ENCODE measurements at places on chromosomes 7 and 10.

- no peak for DNase-seq
These were observed 22.8 kb downstream of the PTTG1IP2 start for GRCh38 chr7:90492250-90492649.

GRCh38 chr7:113087071-113087998 is 708 bp upstream of the GPR85 start:
- DNase-seq, result no peak

DNA sequence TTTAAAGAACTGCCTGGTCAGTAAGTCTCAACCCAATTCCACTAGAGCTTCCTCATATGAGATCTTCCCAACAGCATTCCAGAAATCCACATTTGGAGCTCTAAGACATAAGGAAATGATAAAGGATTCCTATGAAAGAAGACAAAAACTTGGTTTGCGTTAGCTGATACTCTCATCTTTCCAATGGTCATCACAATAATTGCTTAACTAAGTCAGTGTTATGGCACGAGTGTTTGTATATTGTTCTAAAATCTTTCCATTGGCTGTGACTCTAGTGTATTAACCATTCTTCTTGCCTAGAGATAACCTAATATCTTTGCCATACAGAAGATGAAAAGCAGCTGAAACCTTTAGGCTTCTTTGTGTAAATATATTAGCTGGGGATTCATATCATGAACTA is 289.0 kb downstream of the SNX13 start:
- no peak for DNase-seq

DNA sequence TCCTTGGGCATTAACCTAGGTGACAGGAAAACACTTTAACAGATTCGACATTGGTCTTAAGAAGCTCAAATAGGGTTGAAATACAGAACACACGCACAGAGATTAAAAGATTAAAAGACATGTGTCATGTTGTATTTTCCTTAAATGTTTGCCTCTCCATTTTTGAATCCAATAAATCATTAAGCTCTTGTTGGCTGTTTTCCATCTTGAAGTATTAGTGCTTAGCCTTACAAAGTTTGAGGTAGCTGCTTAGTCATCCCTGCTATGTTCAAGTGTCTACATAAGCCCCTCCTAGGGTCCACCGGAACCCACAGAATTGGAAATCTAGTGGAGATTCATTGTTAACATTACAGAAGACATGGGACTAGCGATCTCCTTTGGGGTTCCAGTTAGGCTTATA is 12.7 kb upstream of the GJD4 start:
- no peak for DNase-seq

- no peak for DNase-seq
These were observed 34.6 kb downstream of the TRIM8 start for GRCh38 chr10:102678842-102679289.

DNA sequence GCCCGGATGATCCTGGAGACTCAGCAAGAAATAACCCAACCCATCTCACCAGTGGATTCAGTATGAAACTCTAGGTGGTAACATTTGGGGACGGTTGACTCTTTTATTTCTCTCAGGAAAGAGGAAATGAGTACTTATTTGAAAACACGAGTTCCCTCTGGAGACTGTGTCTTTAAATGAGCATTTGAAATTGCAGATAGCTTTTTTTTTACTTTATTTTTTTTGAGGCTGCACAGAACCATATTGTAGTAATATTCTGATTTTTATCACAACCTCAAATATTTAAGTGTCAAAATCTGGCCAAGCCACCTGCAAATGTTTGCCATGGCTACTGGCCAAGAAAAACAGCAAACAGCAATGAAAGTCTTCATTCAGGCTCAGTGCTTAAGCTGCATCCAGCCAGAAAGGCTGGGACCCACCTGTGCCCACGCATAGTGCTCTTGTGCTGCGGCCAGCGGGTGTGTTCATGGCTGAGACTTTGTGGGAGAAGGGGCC is 160.8 kb downstream of the CREB5 start:
- DNase-seq, result no peak

DNA sequence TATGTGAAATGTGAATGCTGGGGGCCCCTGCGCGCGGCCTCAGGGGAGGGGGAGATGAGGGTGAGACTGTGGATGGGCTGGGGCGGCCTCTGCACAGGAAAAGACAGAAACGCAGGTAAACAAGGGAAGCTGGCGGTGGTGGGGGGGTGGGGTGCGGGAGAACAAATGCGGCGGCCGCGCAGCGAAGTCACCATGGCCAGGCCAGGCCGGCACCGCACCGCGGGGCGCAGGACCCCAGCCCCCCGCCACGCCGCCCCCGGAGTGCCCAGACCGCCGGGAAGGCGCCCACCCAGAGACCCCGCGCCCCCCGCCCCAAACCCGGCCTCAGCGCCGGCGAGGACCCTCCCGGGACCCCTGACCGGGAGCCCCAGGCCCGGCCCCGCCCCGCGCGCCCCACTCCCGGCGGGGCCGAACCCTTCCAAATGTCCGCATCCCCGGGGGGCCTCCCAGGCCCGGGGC is 14.5 kb upstream of the DNAAF5 start:
- DNase-seq, result no peak

DNA sequence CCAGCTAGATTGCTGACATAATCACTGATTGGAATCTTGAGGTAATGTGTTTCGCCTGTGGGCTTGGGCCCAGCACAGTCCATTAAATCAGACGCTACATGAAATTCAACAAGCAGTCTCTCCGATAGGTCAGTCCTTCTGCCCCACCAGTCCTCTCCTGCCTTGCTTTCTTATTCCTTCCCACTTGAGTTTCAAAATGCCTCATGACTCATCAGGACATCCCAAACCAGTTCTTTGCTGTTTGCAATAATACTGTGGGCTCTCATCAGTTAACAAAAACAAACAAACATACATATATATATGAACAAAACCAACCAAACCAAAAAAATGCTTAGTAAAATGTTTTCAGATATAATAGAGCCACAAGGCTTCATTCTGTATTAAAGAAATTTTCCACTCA is 599.0 kb downstream of the SORCS1 start:
- DNase-seq, result no peak

GRCh38 chr7:132866144-132866531 is 215.8 kb downstream of the CHCHD3 start:
- no peak for DNase-seq

GRCh38 chr7:26443006-26443405 is 151.3 kb downstream of the SNX10 start:
- DNase-seq, result no peak

- DNase-seq, result no peak
These were observed 106.4 kb upstream of the GPR26 start for GRCh38 chr10:123559823-123560092.

DNA sequence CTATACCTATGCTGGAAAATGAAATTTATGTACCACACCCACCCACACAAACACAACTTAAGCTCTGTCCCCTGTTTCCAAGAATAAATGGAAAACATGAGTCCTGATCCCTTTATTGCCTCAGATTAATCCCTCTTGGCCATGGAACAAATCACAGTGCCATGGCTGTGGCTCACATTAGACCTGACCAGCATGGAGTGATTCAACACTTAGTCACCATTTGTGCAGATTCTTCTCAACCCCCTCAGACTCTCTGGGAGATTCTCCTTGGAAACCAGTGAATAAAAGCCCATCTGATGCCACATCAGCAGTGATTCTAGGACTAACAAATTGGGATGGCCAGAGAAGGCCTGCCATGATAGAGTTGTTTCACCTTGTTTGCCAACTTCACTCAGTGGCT is 204.4 kb upstream of the TMEM72 start:
- no peak for DNase-seq

DNA sequence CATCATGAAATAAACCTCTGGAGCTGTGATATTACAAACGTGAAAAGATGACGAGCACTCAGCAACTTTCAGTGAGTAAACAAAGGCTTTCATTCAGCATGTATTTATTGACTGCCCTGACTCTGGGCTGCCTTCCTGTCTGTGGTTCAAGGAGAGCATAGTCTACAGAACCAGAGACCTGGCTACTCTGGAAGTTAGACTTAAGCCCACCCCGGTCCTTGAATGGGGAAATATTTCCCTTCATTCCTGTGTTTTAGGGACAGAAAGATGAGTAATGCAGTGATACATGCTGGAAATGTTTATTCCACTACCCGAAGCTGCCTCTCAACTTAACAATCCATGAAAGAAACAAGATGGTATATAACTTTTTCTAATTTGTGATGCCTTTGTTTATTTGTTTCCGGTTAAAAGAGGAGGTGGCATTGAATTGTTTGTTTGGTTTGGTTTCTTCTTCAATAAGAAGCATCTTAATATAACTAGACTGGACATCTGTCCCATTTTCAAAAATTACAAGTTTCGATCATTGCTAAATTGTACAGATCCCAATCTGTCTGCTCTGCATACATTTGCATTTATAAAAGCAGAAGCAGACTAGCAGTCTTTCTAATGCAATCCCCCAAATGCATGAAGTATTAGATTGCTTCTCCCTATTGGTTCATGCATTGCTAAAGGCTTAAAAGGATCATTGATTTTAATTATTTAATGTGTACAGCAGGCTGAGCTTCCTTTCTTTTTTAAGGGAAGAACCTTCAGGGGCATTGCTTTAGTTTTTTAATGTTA is 57.7 kb downstream of the TRUB1 start:
- DNase-seq, result no peak

DNA sequence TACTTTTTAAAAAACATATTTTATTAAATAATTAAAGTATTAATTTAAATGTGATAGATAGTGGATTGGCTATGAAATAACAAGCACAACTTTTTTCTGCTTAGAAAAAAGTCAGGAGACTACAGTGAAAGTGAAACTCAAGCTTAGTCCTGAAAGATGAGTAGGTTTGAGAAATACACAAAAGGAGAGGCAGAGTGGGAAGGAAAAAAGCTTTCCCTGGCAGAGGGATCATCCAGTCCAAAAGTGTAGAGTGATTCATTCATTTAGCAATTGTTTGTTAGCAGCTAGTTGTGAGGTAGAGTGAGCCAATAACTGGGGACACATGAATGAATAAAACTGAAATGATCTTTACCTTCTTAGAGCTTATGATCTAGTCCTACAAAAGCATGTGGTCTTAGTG is 93.5 kb downstream of the FOXP2 start:
- DNase-seq, result no peak

GRCh38 chr10:2825841-2826240 is 241.5 kb upstream of the PFKP start:
- no peak for DNase-seq

DNA sequence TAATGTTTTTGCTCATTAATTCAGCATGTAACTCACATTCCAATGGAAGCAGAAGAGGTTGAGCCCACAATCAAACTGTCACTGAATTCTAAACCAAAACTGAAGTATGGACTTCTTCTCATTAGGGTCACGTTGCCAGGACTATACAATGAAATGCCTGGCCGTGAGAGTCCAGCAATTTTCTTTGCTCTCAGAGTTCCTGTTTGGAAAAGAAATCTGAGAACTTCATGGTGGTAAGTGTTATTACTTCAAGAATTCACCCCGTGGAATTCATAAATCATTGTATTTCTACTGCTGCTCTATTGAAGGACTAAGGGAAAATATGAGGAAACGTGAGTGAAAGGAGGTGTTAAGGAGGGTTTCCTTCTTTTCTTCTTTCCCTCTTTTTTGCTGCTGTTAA is 441.8 kb upstream of the AKR1E2 start:
- DNase-seq, result no peak

GRCh38 chr7:142440906-142441411 is 183.1 kb upstream of the PRSS58 start:
- no peak for DNase-seq

GRCh38 chr7:106499897-106500296 is 161.1 kb downstream of the CCDC71L start:
- no peak for DNase-seq

DNA sequence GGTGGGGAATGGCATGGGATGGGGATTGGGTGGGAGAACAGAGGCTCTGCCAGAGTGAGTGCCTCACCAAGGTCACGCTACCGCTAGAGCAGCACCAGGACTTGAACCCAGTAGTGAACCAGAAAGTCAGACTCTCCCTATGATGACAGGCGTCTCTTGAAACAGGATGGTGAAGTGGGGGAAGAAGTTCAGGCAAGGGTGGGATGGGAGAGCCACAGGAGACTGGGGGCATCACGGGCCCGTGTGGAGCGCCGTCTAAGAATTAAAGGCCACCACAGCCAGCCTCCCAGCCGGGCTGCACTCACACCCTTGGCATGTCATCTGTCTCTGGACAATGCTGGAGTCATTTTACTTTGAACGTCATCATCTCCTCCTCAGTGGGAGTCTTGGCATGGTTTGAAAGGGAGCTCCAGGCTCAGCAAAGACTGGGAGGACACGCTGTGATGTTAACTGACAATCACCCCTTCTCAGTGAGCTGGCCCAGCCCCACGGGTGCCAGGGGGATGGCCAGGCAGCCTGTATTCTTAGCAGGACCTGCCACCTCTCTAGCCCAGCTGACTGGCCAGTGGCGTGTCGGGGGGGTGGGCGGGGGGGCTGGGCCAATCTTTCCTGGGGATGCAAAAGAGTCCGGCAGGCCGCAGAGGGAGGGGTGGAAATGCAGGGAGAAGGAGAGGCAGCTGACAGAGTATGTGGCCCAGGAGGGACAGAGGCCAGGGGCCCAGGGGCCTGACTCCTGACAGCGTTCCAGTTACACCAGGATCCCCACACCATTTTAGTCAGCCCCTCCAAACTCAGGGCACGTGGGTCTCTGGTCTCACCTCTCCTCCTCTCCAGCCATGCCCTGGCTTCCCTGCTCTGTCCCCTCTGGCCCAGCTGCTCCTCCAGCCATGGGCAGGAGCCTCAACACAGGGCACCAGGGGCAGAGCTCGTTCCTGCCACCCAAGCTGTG is 96.2 kb downstream of the VOPP1 start:
- no peak for DNase-seq

- DNase-seq, result no peak
These were observed 34.1 kb downstream of the DNAJB9 start for GRCh38 chr7:108603656-108604306.

DNA sequence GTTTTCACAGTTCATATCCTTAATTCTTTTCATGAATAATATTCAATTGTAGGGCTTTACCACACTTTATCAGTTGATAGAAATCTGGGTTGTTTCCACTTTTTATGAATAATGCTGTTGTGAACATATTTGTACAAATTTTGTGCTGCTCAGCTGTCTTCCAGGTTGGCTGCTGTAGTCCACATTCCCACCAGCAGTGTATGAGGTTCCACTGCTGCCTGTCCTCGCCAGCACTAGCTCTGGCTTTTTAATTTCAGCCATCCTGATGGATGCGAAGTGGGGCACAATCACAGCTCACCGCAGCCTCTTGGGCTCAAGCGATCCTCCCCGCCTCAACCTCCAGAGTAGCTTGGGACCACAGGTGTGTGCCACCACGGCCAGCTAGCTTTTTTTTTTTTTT is 32.8 kb downstream of the NUDT5 start:
- no peak for DNase-seq

GRCh38 chr10:16799621-16800020 is 17.6 kb downstream of the RSU1 start:
- no peak for DNase-seq

- DNase-seq, result no peak
These were observed 233.4 kb downstream of the ARHGAP12 start for GRCh38 chr10:31694929-31695837.

DNA sequence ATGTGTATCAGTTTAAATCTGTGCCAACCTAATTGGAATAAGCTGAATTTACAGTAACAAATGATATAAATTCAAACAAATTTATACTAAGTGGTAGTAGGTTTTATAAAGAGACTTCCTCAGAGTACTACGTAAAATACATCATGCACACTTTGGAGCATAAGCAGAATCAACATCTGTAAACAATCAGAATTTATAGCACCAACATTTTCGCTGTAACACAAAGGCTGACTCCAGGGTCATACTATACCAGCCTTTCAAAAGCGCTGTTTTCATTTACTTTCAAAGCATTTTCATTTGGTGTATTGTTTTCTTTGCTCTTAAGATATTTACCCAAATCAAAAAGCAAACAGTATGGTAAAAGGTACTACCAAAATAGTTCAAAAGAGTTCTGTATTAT is 29.3 kb upstream of the TMEM168 start:
- DNase-seq, result no peak
